ENCODE measurements at places on chromosomes 5 and 9. TPM values are rescaled to one million over a fixed set of nuclear protein-coding genes. Genes with fewer than 3 reads are reported as not detected.

DNA sequence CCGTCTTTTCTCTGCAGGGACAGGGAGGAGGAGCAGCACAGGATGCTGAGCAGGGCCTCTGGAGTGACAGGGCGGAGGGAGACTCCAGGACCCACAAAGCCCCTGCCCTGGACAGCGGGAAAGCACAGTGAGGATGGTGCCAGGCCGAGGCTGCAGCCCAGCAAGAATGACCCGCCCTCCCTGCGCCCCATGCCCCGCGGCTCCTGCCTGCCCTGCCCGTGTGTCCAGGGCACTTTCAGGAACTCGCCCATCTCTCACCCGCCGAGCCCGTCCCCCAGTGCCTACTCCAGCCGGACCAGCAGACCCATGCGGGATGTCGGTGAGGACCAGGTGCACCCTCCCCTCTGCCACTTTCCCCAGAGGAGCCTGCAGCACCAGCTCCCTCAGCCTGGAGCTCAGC is 9.1 kb upstream of the EXOC3 start:
- no peaks in the 10 kb centered on the region for H3K36me3 ChIP-seq
- no peaks in the 10 kb centered on the region for H3K27me3 ChIP-seq
- no peak overlapping the region for H3K4me3 ChIP-seq
- H3K27ac ChIP-seq, result no peak overlapping the region
- no peaks in the 10 kb centered on the region for H3K4me1 ChIP-seq

DNA sequence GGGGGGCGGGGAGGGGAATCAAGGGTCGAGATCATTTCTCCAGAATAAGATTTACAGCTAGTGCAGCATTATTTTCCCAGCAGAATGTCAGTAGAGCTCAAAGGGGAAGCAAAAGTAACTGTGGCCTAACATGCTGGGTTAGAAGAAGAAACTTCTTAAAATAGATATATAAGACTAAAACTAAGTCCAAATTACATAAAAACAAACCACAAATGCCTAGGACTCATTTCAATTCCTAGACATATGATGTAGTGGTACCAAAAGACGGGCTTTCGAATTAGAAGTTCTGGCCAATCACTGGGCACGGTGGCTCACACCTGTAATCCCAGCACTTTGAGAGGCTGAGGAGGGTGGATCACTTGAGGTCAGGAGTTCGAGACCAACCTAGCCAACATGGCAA is 20.8 kb upstream of the MELK start:
- no peak overlapping the region for H3K27ac ChIP-seq
- no peaks in the 10 kb centered on the region for H3K4me1 ChIP-seq
- H3K27me3 ChIP-seq, result no peaks in the 10 kb centered on the region

GRCh38 chr9:114278356-114278755 is 44.5 kb upstream of the ORM1 start:
- H3K4me1 ChIP-seq, result no peaks in the 10 kb centered on the region
- DNase-seq, result no peak
- no peaks in the 10 kb centered on the region for H3K27me3 ChIP-seq
- no peak overlapping the region for H3K27ac ChIP-seq

GRCh38 chr5:154868702-154869101 is 10.3 kb downstream of the CNOT8 start:
- H3K4me1 ChIP-seq, result no peaks in the 10 kb centered on the region
- peak; percentile 15 for DNase-seq
- H3K27me3 ChIP-seq, result no peaks in the 10 kb centered on the region
- peaks cover 11% of the 10 kb centered on the region for H3K36me3 ChIP-seq
- H3K4me3 ChIP-seq, result no peak overlapping the region

- H3K36me3 ChIP-seq, result no peaks in the 10 kb centered on the region
- DNase-seq, result no peak
- no peak overlapping the region for H3K4me3 ChIP-seq
- no peak overlapping the region for H3K27ac ChIP-seq
- no peaks in the 10 kb centered on the region for H3K27me3 ChIP-seq
- no peaks in the 10 kb centered on the region for H3K4me1 ChIP-seq
These were observed 180.2 kb upstream of the ZNF618 start for GRCh38 chr9:113695901-113696300.

GRCh38 chr5:163912046-163912445 is 406.6 kb downstream of the MAT2B start:
- no peak overlapping the region for H3K27ac ChIP-seq
- no peak overlapping the region for H3K4me3 ChIP-seq
- H3K36me3 ChIP-seq, result no peaks in the 10 kb centered on the region
- no peaks in the 10 kb centered on the region for H3K27me3 ChIP-seq
- no peak for DNase-seq

- H3K27me3 ChIP-seq, result no peaks in the 10 kb centered on the region
- no peaks in the 10 kb centered on the region for H3K36me3 ChIP-seq
- no peak overlapping the region for H3K27ac ChIP-seq
- no peaks in the 10 kb centered on the region for H3K4me1 ChIP-seq
These were observed 34.4 kb downstream of the SARDH start for GRCh38 chr9:133703591-133704399.

GRCh38 chr5:111942201-111942600 is 185.2 kb upstream of the NREP start:
- no peak overlapping the region for H3K27ac ChIP-seq
- DNase-seq, result no peak
- no peaks in the 10 kb centered on the region for H3K4me1 ChIP-seq

GRCh38 chr9:125227761-125228160 is 13.4 kb downstream of the HSPA5 start:
- no peaks in the 10 kb centered on the region for H3K27me3 ChIP-seq
- peaks cover 3% of the 10 kb centered on the region for H3K36me3 ChIP-seq
- no peak for DNase-seq
- H3K4me1 ChIP-seq, result no peaks in the 10 kb centered on the region

Gene MARCHF11
- not detected for total RNA-seq

GRCh38 chr5:113390224-113390623 is 44.6 kb downstream of the TSSK1B start:
- H3K27me3 ChIP-seq, result no peaks in the 10 kb centered on the region
- no peaks in the 10 kb centered on the region for H3K4me1 ChIP-seq
- H3K36me3 ChIP-seq, result no peaks in the 10 kb centered on the region
- H3K27ac ChIP-seq, result no peak overlapping the region
- DNase-seq, result no peak
- H3K4me3 ChIP-seq, result no peak overlapping the region

Gene C5orf58
- total RNA-seq, result not detected

GRCh38 chr5:109697339-109697738 is 7.6 kb downstream of the MAN2A1 start:
- no peaks in the 10 kb centered on the region for H3K27me3 ChIP-seq
- no peak overlapping the region for H3K27ac ChIP-seq
- DNase-seq, result no peak
- peaks cover 14% of the 10 kb centered on the region for H3K4me1 ChIP-seq
- peaks cover 2% of the 10 kb centered on the region for H3K36me3 ChIP-seq

- H3K27me3 ChIP-seq, result no peaks in the 10 kb centered on the region
- no peaks in the 10 kb centered on the region for H3K4me1 ChIP-seq
- H3K27ac ChIP-seq, result no peak overlapping the region
- no peak for DNase-seq
These were observed 8.6 kb upstream of the SMC5 start for GRCh38 chr9:70250221-70250620.

DNA sequence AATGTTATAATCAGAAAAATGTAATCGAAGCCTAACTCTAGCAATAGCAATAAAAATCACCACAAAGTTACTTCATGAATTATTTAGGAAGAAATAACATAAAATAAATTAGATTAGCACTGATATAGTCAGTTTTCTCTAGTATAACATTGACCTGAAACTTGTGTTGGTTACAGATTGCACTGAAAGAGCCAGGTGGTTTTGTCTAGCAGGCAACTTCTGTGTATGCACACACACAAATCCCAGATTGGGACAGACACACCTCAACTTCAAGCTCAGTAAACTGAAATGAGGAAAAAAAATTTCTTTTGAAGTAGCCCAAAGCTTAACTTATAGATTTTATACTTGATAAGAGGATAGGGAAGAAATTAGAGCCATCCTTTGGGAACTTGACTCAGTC is 129.3 kb downstream of the EFNA5 start:
- no peaks in the 10 kb centered on the region for H3K4me1 ChIP-seq
- H3K4me3 ChIP-seq, result no peak overlapping the region
- DNase-seq, result no peak
- no peaks in the 10 kb centered on the region for H3K36me3 ChIP-seq
- no peak overlapping the region for H3K27ac ChIP-seq
- H3K27me3 ChIP-seq, result no peaks in the 10 kb centered on the region

- no peak overlapping the region for H3K27ac ChIP-seq
- H3K4me1 ChIP-seq, result no peaks in the 10 kb centered on the region
- no peaks in the 10 kb centered on the region for H3K27me3 ChIP-seq
- DNase-seq, result no peak
- peaks cover 2% of the 10 kb centered on the region for H3K36me3 ChIP-seq
- no peak overlapping the region for H3K4me3 ChIP-seq
These were observed 75.7 kb upstream of the FBXW11 start for GRCh38 chr5:172082180-172082579.

Gene SLC36A3
- total RNA-seq, result not detected

GRCh38 chr9:137367506-137368430 is 55.2 kb downstream of the EXD3 start:
- H3K4me1 ChIP-seq, result no peaks in the 10 kb centered on the region
- no peak overlapping the region for H3K27ac ChIP-seq
- no peak overlapping the region for H3K4me3 ChIP-seq
- DNase-seq, result no peak
- no peaks in the 10 kb centered on the region for H3K27me3 ChIP-seq
- peaks cover 6% of the 10 kb centered on the region for H3K36me3 ChIP-seq

DNA sequence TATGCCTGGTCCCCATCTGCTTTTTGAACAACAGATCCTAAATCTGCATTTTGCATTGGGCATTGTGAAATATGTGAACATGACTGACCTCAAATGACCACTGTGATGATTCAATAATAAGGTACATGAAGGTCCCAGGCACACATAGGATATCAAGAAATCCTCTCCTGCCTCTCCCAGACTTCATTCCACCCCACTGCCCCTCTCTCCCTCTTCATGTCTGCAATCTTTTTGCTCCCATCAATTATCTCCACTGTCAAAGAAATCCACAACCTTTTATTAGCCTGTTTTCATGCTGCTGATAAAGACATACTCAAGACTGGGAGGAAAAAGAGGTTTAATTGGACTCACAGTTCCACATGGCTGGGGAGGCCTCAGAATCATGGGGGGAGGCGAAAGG is 476.7 kb downstream of the CTNND2 start:
- H3K27ac ChIP-seq, result no peak overlapping the region
- no peak for DNase-seq
- no peaks in the 10 kb centered on the region for H3K36me3 ChIP-seq
- H3K27me3 ChIP-seq, result no peaks in the 10 kb centered on the region
- H3K4me1 ChIP-seq, result no peaks in the 10 kb centered on the region

Gene PDGFRB
- total RNA-seq, result 104 TPM

GRCh38 chr5:14464096-14464495 is 117.5 kb upstream of the OTULINL start:
- H3K4me3 ChIP-seq, result no peak overlapping the region
- peaks cover 38% of the 10 kb centered on the region for H3K36me3 ChIP-seq
- no peak for DNase-seq
- H3K27me3 ChIP-seq, result no peaks in the 10 kb centered on the region
- H3K4me1 ChIP-seq, result no peaks in the 10 kb centered on the region

Gene HRH2
- 10.6 TPM for total RNA-seq

Gene CCDC171
- total RNA-seq, result 5.1 TPM

Gene HAVCR1
- 114 TPM for total RNA-seq

DNA sequence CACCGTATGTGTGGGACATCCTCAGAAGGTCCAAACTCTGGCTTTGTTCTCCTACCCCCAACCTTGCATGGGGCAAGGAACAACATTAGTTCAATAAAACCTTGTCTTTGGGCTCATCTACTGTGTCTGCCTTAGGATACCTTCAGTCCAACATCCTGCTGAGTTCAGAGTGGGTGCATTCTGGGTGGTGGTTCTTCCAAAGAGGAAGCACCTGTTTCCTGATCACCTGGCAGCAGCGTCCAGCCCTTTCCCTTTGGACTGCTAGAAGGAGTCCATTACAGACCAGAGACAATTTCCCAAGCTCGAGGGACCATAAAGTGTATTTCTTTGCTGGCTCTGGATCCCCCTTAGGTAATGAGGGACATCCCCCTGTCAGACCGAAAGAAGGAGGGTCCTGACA is 154.1 kb downstream of the SEMA6A start:
- H3K4me3 ChIP-seq, result no peak overlapping the region
- H3K4me1 ChIP-seq, result no peaks in the 10 kb centered on the region
- H3K27ac ChIP-seq, result no peak overlapping the region
- H3K27me3 ChIP-seq, result no peaks in the 10 kb centered on the region
- no peak for DNase-seq

Gene ACSL6
- 1.4 TPM for total RNA-seq

DNA sequence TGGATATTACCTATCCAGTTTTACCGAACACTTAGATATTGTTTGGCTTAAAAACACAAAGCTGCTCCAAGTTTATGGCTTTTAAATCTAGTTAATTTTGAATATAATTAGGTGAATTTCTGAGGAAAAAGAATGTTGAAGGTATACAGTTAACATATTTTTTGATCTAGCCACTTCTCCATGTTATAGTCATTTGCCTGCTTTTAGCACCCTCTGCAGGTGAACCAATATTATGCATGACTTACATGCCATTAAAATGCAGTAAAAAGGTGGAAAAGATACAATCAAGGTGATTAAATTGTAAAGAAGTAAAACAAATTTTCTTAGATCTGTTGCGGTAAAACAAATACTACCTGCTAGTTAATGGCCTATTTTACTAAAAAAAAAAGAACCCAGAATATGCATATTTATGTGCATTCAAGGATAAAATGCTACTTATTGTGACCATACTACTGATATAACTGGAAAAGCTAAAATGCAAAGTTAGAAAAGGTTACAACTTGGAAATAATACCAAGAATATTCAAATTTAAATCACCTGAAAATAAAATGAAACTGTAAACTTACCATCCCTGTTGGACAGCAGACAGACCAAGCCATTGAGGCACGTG is 132.1 kb downstream of the AP3B1 start:
- no peak for DNase-seq
- no peaks in the 10 kb centered on the region for H3K4me1 ChIP-seq

GRCh38 chr9:32906213-32906612 is 95.2 kb downstream of the APTX start:
- no peaks in the 10 kb centered on the region for H3K4me1 ChIP-seq
- no peaks in the 10 kb centered on the region for H3K36me3 ChIP-seq
- H3K27me3 ChIP-seq, result no peaks in the 10 kb centered on the region

GRCh38 chr5:146082798-146083197 is 22.6 kb downstream of the PLAC8L1 start:
- no peak for DNase-seq
- H3K4me3 ChIP-seq, result no peak overlapping the region
- no peaks in the 10 kb centered on the region for H3K36me3 ChIP-seq

GRCh38 chr5:30839956-30840355 is 353.5 kb upstream of the CDH6 start:
- H3K4me3 ChIP-seq, result no peak overlapping the region
- no peaks in the 10 kb centered on the region for H3K4me1 ChIP-seq
- DNase-seq, result no peak
- H3K27me3 ChIP-seq, result no peaks in the 10 kb centered on the region

DNA sequence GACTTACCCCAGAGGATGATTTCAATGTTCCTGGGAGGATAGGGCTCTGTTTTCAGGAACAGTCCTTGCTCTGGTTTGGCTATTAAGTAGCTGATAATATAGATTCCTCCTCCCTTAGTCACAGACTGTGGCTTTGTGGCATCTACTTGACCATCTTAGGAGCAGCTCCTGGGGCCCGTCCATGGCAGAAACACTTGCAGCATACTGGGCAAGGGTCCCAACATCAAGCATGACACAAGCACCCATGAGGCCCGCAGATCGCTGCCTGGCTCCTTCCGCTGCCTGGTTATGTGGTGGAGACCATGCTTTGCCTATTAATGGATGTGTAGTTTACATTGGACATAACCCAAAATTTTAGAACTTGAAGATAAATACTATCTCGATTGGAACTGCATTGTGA is 170.1 kb downstream of the ICE1 start:
- no peak overlapping the region for H3K27ac ChIP-seq
- H3K4me3 ChIP-seq, result no peak overlapping the region
- DNase-seq, result no peak
- H3K27me3 ChIP-seq, result no peaks in the 10 kb centered on the region
- H3K4me1 ChIP-seq, result no peaks in the 10 kb centered on the region

Gene SLC1A3
- 27.8 TPM for total RNA-seq

Data from kidney (tissue), 22 donors.